ENCODE measurements at places on chromosomes 4 and X.

- DNase-seq: no peak
These were observed 197.9 kb downstream of the ANKRD50 start for GRCh38 chr4:124514588-124514987.

DNA sequence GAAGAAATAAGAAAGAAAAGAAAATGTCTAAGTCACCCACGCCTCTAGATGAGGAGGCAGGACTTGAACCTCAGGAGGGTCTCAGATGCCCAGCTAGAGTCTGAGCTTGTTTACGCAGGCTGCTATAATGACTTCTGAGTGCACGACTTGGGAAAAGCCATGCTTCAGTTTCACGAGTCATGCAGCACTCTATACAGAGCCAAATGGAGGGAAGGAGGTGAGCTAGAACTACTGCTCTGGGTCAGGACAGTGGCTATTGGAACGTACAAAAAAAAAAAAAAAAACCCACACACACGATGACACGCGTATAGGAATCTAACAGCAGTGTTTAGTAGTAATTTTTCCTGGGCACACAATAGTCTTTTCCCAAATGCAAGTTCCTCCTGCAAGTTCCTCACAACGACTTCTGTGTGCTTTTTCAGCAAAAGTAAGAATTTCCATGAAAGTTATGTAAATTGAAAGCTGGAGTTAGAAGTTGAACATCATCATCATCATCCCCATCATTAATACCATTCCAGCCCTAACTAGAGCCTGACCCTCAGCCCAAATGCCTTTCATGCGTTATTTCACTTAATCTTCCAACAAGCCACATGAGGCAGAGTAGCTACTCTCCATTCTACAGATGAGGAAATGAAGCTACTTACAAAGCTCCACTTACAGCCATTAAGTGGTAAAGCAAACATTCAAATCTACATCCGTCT lies 36.6 kb downstream of the IRF2 start:
- no peak for DNase-seq

- no peak for DNase-seq
These were observed 1.8 kb downstream of the CCDC22 start for GRCh38 chrX:49237060-49237459.

DNA sequence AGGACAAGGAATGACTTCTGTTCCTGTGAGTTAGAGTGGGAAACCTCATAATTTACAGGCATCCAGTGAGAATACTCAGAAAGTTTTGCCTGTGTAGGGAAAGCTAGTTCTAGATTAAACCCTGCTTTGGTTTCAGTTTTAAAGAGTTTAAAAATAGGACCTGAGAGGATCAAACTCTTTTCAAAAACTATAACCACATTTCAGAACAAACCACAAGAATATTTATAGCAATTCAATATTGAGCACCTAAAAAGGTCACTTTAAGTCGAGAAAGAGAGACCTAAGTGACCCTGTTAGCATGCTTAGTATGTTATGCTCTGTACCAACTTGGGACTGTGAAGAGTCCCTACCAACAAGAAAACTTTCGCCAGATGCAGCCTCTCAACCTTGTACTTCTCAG lies 17.4 kb upstream of the PWWP3B start:
- DNase-seq: no peak

- DNase-seq: no peak
These were observed 293.2 kb upstream of the LCORL start for GRCh38 chr4:18314731-18315130.

- DNase-seq: no peak
These were observed 934.5 kb upstream of the INTU start for GRCh38 chr4:126698224-126698623.

DNA sequence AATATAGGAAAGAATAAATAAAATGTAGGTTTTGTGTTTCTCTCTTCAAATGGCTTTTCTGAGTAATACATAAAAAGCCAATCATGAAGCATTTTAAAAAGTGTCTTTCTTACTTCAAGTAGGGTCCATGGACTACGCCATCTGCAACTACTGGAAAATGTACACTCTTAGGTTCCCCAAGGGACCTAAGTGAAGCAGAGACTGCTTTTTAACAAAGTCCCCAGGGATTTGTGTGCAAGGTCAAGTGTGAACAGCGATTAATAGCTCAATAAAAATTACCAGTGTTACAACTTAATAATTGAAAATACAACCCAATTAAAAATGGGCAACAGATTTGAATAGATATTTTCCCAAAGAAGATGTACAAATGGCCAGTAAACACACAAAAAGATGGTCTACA lies 84.9 kb downstream of the ARHGAP6 start:
- no peak for DNase-seq

- no peak for DNase-seq
These were observed 1158.1 kb downstream of the FSTL5 start for GRCh38 chr4:161005746-161006145.

- no peak for DNase-seq
These were observed 65.0 kb downstream of the CLDN34 start for GRCh38 chrX:10032147-10032546.

GRCh38 chr4:26176598-26177149 lies 144.1 kb upstream of the RBPJ start:
- peak; percentile 79 for DNase-seq

DNA sequence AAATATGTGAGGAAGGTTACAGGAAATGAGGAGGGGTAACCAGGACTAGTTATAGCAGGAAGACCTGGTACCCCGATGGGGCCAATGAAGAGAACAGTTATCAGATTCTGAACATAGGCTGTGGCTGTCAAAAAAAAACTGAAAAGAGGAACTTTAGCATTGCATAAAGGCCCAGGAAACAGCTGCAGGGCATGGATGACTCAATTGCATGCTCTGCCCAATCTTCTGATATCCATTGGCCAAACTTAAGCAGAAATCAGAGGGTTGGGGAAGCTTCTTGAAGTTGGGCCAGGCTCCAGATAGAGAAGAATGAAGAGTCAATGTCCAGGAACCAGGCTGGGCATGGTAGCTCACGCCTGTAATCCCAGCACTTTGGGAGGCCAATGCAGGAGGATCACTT lies 1222.4 kb upstream of the PRKX start:
- no peak for DNase-seq

- DNase-seq: no peak
These were observed 57.9 kb upstream of the SPRY1 start for GRCh38 chr4:123338715-123339114.

GRCh38 chr4:137754652-137755471 lies 222.6 kb upstream of the PCDH18 start:
- peak; percentile 90 for DNase-seq

- DNase-seq: peak; percentile 53
These were observed 45.5 kb downstream of the FAM9B start for GRCh38 chrX:8988446-8988845.

DNA sequence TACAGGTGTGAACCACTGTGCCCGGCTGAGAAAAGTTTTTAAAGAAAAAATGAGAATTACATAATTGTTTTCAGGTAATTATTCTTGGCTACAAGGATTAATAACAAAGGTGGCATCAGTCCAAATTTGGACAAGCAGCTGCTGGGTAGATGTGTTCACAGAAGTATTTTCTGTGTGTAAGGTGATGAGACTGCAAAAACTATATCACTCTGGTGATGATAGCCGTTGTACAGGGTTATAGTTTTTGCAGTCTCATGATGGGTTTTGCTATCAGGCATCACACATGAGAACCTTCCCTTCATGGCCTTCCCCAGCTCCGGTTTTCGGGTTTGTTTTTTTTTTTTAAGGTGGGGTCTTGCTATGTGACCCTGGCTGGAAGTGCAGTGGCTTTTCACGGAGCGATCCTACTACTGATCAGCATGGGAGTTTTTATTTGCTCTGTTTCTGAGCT lies 5.1 kb upstream of the SLC10A3 start:
- no peak for DNase-seq

DNA sequence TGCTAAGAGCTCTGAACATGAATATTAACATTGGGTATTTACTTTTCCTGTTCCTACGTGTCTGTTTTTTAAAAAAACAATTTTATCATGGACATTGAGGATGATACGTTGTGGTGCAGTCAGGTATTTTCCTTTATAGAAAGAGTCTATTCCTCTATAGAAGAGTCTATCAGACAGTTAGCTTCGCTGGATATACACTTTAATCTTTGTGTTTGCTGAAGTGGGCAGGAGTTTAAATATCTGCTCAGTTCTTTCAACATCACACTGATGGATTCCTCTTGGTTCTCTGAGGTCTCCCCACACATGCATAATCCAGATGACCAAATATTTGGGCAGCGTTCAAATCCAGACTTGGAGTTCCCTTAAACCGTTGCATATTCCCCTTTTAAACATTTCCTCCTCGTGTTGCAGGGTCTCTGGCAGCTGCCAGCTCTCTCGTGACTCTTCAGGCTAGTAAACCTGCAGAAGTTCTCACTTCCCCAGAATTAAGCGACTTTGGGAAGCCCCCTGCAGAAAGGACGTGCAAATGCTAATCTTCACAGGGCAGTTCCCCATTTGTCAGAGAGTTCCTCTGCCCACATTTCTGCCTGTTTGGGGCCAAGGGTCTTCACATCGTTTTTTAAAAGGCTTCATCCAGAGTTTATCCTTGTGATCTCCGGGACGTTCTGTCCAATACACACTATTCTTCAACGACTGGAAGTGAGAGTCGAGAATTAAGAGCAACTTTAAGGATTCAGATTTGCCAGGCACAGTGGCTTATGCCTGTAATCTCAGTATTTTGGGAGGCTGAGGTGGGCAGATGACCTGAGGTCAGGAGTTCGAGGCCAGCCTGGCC lies 20.5 kb upstream of the DHRSX start:
- peak; percentile 37 for DNase-seq

- DNase-seq: no peak
These were observed 358.2 kb upstream of the NR3C2 start for GRCh38 chr4:148800336-148800885.

DNA sequence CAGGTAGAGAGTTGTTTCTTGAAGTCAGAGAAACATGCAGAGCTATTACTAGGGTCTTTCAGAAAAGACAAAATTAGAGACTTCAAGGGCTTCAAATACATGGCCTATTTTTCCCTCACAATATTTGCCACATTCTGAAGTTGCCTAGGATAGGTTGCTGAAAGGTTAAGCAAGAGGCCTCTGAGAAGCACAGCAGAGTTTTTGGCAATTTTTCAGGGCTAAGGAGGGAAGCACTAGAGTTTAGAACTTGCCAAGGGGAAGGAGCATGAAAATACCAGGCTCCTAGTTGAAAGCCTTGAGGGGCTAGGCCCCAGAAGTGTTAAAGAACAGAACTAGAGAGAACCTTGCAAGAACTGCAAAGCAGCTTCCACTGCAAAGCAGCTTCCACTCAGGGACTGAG lies 86.4 kb downstream of the ANAPC10 start:
- DNase-seq: peak; percentile 20

GRCh38 chr4:174378951-174379350 lies 95.2 kb downstream of the CEP44 start:
- no peak for DNase-seq

GRCh38 chr4:56817840-56818491 lies 3.5 kb downstream of the SPINK2 start:
- DNase-seq: no peak

GRCh38 chr4:33493231-33493630 lies 2751.1 kb downstream of the ARAP2 start:
- DNase-seq: no peak

DNA sequence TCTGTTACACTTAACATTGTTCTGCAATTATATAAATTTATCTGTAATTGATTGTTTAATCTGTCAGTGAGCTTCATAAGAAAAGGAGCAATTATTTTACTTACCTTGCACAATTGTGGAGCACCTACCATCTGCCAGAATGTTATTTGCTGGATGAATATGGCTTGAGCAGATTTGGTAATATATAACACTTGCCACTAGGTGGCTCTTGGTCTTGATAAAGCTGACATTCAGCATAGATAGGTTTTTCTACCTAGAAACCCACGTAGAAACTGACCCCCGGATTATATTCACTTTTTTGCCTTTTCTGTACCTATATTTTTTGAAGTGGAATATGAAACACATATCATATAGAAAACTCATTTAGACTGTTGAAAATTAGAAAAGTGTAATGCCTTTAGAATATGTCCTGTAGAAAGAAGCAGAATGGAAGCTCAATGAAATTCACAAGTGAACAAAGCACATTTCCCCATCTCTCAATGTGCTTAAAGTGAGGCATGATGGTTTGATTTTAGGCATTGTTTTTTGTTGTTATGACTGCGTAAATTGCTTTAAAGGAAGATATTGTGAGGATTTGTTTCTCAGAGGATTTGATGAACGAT lies 9.5 kb downstream of the RBPJ start:
- peak; percentile 65 for DNase-seq

GRCh38 chr4:791252-791897 lies 34.6 kb downstream of the CPLX1 start:
- DNase-seq: no peak

GRCh38 chr4:153938994-153939393 lies 150.1 kb upstream of the SFRP2 start:
- DNase-seq: no peak
